ENCODE measurements at places on chromosomes 12 and 14. TPM values are rescaled to one million over a fixed set of nuclear protein-coding genes. Genes with fewer than 3 reads are reported as not detected.

Gene PTPN6
- 377 TPM for total RNA-seq

Gene PPP1R3E
- total RNA-seq = 27.1 TPM

Gene GALNT9
- 0.68 TPM for total RNA-seq

Gene EML5
- total RNA-seq = 3.8 TPM

Gene RERGL
- total RNA-seq = not detected

Gene TCL1B
- total RNA-seq = 0.97 TPM

Gene NDUFA12
- total RNA-seq = 118 TPM

- H3K4me3 ChIP-seq = no peak overlapping the region
- H3K36me3 ChIP-seq = peaks cover 2% of the 10 kb centered on the region
- no peak for DNase-seq
- H3K27ac ChIP-seq = peak overlapping the region; percentile 3
- H3K4me1 ChIP-seq = no peaks in the 10 kb centered on the region
Measured at GRCh38 chr12:71782017-71782416, 27.4 kb downstream of the RAB21 start.

DNA sequence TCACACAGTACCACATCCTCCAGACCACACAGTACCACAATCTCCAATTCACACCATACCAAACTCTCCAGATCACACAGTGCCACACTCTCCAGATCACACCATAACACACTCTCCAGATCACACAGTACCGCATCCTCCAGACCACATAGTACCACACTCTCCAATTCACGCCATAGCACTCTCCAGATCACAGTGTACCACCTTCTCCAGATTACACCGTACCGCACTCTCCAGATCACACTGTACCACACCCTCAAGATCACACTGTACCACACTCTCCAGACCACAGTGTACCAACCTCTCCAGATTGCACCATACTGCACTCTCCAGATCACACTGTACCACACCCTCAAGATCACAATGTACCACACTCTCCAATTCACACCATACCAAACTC, 184.9 kb downstream of the NTF3 start:
- no peaks in the 10 kb centered on the region for H3K4me1 ChIP-seq
- H3K4me3 ChIP-seq = no peak overlapping the region
- no peak overlapping the region for H3K27ac ChIP-seq
- no peak for DNase-seq

DNA sequence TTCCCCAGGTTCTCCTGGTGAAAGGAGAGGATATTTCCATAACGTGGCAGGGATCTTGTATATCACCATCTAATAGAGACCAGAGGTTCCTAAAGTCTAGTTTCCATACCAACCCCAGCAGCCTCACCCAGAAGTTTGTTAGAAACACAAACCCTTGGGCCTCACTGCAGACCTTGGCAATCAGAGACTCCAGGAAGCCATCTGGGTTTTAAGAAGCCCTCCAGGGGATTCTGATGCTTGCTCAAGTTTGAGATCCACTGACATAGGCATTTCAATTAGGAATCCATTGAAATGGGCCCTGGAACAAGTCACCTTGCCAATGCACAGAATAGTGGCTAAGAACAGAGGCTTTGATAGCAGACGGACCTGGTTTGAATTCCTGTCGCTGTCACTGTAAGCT, 2.2 kb upstream of the CMKLR1 start:
- H3K27me3 ChIP-seq = no peaks in the 10 kb centered on the region
- no peak for DNase-seq
- H3K27ac ChIP-seq = no peak overlapping the region
- H3K4me3 ChIP-seq = no peak overlapping the region

DNA sequence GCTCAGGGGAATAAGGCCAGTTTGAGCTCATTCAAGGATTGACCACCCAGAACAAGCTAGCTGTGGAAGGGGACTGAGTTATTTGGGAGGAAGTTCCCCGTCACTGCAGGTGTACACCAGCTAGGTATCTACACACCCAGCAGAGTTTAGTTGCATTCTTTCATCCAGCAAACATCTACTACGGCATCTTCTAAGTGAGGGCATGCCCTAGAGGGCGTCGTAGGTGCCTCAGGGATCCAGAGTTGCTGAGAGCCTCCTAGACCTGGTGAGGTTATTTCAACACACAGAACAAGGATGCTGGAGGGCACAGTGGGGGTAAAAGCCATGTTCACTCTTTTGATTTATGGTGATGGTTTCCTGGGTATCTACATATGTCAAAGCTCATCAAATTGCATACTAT, 149.6 kb downstream of the KSR2 start:
- H3K27ac ChIP-seq = no peak overlapping the region
- no peak for DNase-seq
- H3K4me1 ChIP-seq = no peaks in the 10 kb centered on the region
- peaks cover 23% of the 10 kb centered on the region for H3K27me3 ChIP-seq
- H3K4me3 ChIP-seq = no peak overlapping the region

DNA sequence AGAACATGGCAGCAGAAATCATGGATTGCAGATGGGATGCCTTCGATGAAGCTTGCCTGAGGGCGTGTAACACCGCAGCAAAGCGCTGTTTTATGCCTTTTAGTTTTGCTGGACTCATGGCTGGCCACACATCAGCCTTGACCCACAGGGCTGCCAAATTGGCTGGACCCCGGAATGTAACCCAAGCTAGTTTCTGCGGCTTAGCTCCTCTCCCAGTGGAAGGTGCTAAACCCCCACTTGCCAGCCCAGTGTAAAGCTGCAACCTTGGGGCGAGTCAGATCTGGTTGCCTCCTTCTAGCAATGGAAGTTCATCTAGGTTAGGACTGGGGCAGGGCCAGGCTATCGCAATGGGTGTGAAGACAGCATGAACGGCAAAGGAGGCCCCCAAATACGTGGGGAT, 38.3 kb downstream of the MEG3 start:
- H3K4me3 ChIP-seq = no peak overlapping the region
- no peak overlapping the region for H3K27ac ChIP-seq
- peak; percentile 39 for DNase-seq
- no peaks in the 10 kb centered on the region for H3K4me1 ChIP-seq
- H3K27me3 ChIP-seq = no peaks in the 10 kb centered on the region

- no peaks in the 10 kb centered on the region for H3K36me3 ChIP-seq
- DNase-seq = peak; percentile 70
- H3K27me3 ChIP-seq = no peaks in the 10 kb centered on the region
- H3K27ac ChIP-seq = peak overlapping the region; percentile 22
Measured at GRCh38 chr12:52533686-52534470, 13.7 kb upstream of the KRT5 start.

- no peaks in the 10 kb centered on the region for H3K4me1 ChIP-seq
- no peak overlapping the region for H3K27ac ChIP-seq
- H3K4me3 ChIP-seq = no peak overlapping the region
- DNase-seq = no peak
- no peaks in the 10 kb centered on the region for H3K36me3 ChIP-seq
Measured at GRCh38 chr14:28653521-28653920, 113.1 kb upstream of the FOXG1 start.

- peak overlapping the region; percentile 16 for H3K4me3 ChIP-seq
- H3K36me3 ChIP-seq = peaks cover 53% of the 10 kb centered on the region
- H3K27ac ChIP-seq = peak overlapping the region; percentile 100
Measured at GRCh38 chr14:68786491-68787091, 6.3 kb downstream of the ZFP36L1 start.

DNA sequence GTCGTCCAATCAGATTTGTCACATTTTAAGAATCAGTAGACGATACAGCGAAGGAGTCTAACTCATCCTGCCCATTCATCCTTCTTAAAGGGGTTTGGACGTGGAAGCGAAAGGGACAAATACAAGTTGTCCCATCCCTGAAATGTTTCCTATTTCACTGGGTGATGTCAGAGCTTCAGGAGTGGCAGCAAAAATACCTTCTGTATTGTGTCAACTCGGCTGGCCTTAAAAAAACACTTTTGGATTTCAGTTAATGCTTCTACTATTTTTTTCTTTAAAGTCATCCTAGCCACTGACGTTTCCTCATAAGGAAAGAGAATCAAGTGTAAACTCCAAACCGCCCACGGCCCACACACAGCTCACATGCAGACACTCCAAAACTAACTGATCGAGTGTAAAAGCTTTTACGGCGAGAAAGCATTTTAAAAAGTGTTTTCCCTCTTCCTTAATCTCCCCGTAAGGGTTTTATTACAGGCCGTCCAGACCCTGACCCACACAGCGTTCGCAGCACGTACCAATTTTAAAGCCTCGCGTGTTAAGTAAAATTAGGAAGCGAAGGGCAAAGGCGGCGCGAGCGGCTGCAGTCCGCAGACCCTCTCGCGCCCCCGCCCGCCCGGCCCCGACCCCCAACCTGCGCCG, 593 bp downstream of the CFL2 start:
- peaks cover 9% of the 10 kb centered on the region for H3K36me3 ChIP-seq
- H3K27ac ChIP-seq = peak overlapping the region; percentile 93
- no peak for DNase-seq
- peak overlapping the region; percentile 86 for H3K4me3 ChIP-seq

- no peak overlapping the region for H3K27ac ChIP-seq
- H3K36me3 ChIP-seq = no peaks in the 10 kb centered on the region
- no peaks in the 10 kb centered on the region for H3K4me1 ChIP-seq
Measured at GRCh38 chr12:39369756-39370155, 73.2 kb downstream of the KIF21A start.

DNA sequence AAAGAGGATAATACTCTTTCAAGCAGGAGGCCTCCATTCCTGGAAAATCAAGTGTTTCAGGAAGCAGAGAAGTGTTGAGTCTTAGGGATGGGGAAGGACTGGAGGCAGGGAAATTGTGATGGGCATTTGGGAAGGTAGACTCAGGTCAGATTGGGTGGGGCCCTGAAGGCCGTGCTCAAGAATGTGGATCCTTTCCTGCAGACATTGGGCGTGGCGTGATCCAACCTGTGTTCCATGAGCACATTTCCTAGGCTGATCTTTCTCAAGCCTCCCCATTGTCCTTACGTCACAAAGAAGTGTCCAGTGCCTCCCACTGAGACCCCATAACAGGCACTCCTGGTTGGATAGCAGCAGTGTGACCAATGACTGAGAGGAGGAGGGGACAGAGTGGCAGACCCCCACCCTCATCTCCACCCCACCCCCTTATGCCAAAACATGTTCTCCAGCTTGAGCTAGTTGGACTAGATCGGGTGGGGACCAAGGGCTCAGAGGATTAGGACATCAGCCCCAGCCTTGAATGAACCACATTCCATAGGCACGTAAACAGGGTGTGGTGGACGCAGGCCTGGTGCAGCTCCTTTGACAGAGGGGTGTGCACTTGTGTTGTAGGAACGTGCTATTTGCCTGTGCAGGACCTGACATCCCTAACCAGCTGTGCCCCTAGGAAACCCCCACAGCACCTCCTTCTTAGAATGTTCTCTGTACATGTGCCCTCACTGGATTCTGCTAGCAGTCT, 76.8 kb downstream of the TTC9 start:
- no peaks in the 10 kb centered on the region for H3K27me3 ChIP-seq
- peaks cover 8% of the 10 kb centered on the region for H3K4me1 ChIP-seq
- DNase-seq = no peak
- no peaks in the 10 kb centered on the region for H3K36me3 ChIP-seq
- no peak overlapping the region for H3K27ac ChIP-seq

DNA sequence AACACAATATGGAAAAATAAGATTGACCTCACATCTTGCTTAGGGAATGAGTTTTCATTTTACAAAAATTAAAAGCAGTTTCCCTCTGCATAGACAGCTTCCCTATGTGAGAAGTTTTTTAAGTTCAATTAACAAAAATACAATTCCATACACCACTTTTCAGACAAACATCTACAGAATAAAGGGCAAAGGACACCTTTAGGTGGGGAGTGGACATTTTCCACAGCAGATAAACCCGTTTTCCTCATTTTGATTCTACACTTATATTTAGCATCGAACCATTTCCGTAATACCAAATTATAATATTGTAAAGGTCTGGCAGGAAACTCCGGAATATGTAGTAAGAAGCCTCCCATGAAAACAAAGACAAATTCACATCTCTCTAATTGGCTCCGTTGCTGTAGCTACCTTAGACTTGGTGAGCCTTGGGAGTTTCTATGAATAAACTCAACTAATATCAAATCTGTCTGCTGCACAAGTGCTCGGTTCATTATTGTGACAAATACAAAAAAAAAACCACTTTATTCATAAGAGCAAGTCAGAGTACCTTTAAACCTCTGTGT, 1.7 kb downstream of the ARMH4 start:
- no peak overlapping the region for H3K4me3 ChIP-seq
- no peak overlapping the region for H3K27ac ChIP-seq
- H3K4me1 ChIP-seq = peaks cover 19% of the 10 kb centered on the region

- no peak for DNase-seq
- H3K27ac ChIP-seq = no peak overlapping the region
- no peaks in the 10 kb centered on the region for H3K36me3 ChIP-seq
- H3K4me1 ChIP-seq = peaks cover 22% of the 10 kb centered on the region
- no peaks in the 10 kb centered on the region for H3K27me3 ChIP-seq
Measured at GRCh38 chr14:72787841-72788240, 106.1 kb downstream of the DPF3 start.

DNA sequence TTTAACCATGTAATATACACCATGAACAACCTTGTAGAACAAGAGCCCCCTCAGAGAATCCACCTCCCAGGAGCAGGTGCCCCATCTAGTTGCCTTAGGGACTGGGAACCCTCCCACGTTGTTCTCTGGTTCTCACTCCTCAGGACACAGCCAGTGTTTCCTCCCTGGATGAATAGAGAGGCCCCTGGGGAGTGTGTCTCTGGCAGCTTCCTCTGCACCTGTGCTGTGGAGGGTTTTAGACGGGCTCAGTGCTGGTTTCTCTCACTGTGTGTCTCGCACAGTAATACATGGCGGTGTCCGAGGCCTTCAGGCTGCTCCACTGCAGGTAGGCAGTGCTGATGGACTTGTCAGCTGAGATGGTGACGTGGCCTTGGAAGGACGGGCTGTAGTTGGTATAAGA, 581.3 kb downstream of the TMEM121 start:
- no peaks in the 10 kb centered on the region for H3K27me3 ChIP-seq
- H3K36me3 ChIP-seq = no peaks in the 10 kb centered on the region
- H3K27ac ChIP-seq = no peak overlapping the region
- H3K4me3 ChIP-seq = no peak overlapping the region

DNA sequence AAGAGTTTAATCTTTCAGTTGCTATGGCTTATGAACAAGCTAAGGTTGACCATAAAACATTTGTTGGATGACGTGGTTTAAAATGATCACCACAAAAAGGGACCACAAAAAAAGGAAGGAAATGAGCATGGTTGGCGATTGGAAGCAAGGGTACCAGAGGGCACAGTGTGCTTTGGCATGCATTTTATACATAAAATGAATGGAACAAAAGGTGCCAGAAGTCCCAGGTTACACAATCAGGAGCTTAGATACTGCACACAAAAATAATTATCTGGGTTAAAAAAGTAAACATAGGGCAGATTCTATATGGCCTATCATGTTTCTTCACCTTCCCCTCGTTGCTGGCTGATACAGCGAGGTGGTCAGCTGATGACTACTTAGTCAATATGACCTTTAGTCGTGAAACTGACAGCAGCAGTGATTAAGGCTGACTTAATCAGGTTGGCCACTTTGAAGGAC, 50.7 kb downstream of the ZC3H14 start:
- H3K4me3 ChIP-seq = no peak overlapping the region
- H3K27ac ChIP-seq = no peak overlapping the region
- no peaks in the 10 kb centered on the region for H3K4me1 ChIP-seq
- H3K27me3 ChIP-seq = no peaks in the 10 kb centered on the region
- peaks cover 85% of the 10 kb centered on the region for H3K36me3 ChIP-seq

GRCh38 chr12:132622437-132623071, 4.0 kb downstream of the P2RX2 start:
- H3K4me3 ChIP-seq = no peak overlapping the region
- no peak for DNase-seq
- H3K27ac ChIP-seq = peak overlapping the region; percentile 69

All from spleen (tissue), 13 donors.